ENCODE measurements at places on chromosomes 11 and 22.
A peak's percentile ranks its signal among the peaks of the same experiment; 100 is the strongest.

GRCh38 chr11:35619116-35619854 is 1.0 kb downstream of the FJX1 start:
- peak; percentile 21 for DNase-seq

- DNase-seq, result no peak
These were observed 134.7 kb downstream of the GRIK4 start for GRCh38 chr11:120646206-120646605.

DNA sequence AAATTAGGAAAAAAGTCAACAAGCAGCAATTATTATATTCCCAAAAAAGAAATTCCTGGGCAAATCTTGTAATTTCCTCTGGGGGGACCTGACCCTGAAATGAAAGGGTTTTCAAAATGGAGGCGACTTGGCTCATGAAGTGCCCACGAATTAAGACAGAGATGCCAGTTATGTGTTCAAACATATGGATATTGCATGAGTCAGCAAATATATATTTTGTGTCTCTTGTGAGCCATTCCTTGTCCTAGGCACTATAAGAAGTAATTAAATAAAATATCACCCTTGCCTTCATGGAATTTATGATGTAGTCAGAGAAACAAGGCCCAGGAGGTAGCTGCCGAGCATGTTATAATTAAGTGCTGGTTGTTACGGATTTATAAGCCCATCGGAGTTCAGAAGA is 68.6 kb downstream of the BARX2 start:
- no peak for DNase-seq

DNA sequence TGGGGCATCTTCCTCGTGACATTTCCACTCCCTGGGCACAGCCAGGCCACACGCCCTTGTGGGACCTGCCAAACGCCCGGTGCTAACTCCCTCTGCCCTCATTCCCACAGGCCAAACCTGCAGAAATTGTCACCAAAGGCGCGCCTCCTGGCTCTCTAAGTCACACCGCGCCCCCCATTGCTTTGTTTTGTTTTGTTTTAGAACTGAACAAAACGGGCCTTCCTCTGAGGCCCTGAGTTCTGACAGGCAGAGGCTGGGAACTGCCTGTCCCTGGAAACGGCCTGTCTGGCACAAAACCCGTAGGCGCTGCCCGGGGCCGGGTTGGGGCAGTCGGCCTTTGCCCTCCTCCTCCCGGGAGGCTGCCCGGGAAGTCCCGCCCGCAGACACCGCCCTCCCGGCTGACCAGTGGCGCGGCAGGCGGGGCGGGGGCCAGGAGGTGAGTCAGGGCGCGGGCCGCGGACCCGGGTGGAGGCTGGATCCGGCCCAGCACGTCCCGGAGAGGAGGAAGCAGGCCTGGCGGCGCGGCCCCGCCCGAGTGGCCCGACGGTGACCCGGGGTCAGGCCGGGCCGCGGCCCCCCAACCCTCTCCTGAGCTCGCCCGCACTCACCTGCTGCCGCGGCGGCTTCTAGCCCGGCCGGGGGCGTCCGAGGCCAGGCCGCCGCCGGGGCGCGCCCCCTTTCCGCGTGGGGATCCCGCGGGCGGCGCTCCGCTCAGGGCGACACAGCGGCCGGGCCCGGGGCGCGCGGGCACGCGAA is 465 bp downstream of the SUN2 start:
- DNase-seq, result peak; percentile 97

GRCh38 chr22:50526834-50527801 is 1.7 kb upstream of the SCO2 start:
- peak; percentile 66 for DNase-seq

- no peak for DNase-seq
These were observed 17.8 kb upstream of the PIM3 start for GRCh38 chr22:49942565-49943404.

DNA sequence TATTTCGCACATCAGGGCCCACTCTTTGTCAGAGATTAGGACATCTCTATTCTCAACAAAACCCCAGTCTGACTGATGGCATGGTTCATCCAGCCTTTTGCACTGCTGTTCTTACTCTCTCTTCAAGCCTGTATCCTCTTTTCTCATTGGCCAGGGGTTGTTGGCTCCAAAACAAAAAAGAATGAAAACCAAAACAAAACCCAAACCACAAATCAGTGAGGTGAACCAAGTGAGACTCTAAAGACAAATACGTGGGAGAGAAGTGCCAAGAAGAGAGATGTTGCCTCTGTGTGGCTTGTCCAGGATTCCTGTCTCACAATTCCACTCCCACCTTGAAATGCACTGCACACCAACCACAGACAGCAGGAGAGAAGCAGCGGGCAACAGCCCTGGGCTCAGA is 278.9 kb upstream of the NARS2 start:
- DNase-seq, result no peak

DNA sequence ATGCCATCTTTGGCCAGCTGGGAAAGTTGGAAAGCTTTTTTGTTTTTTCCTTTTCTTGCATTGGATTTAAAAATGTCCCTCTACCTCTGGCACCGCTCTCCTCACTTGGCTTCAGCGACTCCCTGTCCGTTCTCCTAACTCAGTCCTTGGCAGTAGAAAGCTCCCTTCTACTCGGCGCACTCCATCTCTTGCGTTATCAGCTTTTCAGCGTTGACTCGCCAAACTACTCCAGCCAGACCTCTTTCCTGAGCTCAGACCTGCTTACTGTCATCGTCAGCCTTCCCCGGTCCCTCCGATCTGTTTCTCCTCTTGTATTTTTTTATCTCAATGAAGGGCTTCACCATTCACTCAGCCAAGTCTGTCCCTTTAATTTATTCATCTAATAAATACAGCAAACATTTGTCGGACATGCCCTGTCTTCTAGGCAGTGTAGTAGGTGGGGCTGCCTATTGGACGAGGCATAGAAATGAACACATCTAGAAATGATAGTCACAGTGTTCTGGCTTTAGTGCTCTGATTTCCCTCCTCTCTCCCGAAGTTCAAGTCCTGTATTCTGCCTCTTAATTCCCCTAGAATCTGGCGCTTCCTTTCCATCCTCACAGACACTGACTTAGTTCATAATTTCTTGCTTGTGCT is 839 bp downstream of the CEP164 start:
- DNase-seq, result peak; percentile 53

- peak; percentile 51 for DNase-seq
These were observed 35.1 kb upstream of the SUSD2 start for GRCh38 chr22:24146194-24146616.

DNA sequence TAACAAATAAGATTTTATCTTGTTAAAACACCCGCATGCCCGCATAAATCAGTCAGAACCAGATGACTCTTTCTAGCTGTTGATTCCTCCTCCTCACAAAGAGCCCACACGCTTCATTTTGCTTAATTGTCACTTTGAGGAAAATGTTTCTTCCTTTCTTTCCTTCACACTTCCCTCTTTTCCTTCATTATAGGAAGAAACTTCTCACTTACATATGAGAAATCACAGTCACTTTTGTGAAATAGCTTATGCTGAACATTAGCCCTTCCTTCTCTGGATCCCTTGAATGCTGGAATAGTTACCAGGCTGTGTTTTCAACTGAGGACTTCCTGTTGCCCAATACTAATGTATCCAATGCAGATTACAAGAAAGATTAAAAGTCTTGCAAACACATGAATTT is 5.8 kb downstream of the MS4A6E start:
- no peak for DNase-seq

GRCh38 chr11:110808248-110808647 is 96.0 kb upstream of the ARHGAP20 start:
- DNase-seq, result no peak

DNA sequence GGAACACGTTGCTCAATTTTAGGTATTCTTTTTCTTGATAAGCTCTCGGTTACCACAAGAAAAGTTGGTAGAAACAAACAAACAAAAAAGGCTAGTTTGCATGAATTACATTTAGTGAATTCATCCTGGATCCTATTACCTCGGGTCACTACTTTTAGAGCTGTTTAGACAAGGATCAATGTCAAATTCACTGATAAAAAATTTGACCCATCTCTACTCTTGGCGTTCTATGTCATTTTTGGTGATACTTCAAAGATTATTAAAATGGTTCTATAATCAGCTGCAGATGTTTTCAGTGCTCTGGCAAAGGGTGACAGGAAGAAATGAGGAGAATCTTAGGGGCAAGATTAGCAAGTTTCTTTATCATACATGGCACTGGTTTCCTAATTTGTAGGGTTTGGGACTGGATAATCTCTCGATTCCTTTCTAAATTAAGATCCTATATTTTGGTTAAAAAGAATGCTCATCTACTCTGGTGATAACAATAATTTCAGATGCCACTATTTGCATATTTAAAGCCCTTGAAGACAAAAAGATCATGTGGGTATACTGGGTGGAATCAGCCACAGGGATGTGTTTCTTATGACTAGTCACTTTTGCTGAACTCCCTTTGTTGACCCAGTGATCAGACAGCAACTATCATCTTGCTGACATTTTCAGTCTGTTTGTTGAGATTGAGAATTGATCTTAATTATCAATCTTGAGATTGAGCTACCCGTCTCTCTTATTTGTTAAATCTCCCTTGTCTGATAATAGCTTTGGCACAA is 442.9 kb downstream of the AASDHPPT start:
- DNase-seq, result no peak

DNA sequence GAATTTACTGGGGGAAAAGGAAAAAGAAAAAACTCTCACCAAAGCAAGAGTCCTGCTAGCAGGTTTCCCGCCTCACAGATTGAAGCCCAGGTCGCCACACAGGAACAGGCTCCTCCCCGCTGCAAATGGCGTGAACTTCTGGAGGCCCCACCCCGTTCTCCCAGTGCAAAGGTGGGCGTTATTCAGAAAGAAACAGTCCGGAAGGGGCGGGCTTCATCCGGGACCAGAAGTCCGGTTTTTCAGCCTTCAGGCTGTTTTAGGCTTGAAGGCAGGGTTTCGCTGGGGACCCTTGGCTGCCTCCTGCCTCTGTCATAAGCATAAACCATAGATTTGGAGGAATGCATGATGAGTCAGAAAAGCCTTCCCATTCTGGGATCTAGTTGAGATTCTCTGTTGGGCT is 148.3 kb upstream of the POU2AF2 start:
- peak; percentile 53 for DNase-seq

- peak; percentile 53 for DNase-seq
These were observed 404 bp downstream of the DCHS1 start for GRCh38 chr11:6655020-6655789.

- no peak for DNase-seq
These were observed 491.5 kb upstream of the KIRREL3 start for GRCh38 chr11:127492029-127492428.

- DNase-seq, result no peak
These were observed 48.5 kb downstream of the MICAL2 start for GRCh38 chr11:12158909-12159308.

- peak; percentile 53 for DNase-seq
These were observed at the start of gene MYO7A for GRCh38 chr11:77127920-77128691. MYO7A (plus strand) TSS chr11:77128246; CDS start chr11:77130635, 2,389 bp downstream.

- no peak for DNase-seq
These were observed 62.9 kb upstream of the BID start for GRCh38 chr22:17836992-17837742.

DNA sequence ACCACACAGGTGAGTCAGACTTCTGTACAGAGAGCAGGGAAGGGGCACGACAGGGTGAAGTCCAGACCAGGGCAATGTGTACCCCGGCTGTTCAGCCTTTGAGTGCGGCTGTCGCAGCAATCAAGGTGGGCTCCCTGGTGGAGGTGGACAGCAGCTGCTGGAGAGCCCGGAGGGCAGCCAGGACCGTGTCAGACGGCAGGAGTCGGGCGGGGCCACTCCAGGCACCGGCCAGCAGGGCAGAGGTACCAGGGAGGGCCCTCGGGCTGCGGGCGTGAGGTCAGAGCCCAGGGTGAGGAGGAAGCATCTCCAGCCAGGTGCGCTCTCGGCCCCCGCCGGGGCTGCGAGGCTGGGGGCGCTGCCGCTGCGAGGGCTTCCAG is 802 bp upstream of the PIM3 start:
- DNase-seq, result no peak

DNA sequence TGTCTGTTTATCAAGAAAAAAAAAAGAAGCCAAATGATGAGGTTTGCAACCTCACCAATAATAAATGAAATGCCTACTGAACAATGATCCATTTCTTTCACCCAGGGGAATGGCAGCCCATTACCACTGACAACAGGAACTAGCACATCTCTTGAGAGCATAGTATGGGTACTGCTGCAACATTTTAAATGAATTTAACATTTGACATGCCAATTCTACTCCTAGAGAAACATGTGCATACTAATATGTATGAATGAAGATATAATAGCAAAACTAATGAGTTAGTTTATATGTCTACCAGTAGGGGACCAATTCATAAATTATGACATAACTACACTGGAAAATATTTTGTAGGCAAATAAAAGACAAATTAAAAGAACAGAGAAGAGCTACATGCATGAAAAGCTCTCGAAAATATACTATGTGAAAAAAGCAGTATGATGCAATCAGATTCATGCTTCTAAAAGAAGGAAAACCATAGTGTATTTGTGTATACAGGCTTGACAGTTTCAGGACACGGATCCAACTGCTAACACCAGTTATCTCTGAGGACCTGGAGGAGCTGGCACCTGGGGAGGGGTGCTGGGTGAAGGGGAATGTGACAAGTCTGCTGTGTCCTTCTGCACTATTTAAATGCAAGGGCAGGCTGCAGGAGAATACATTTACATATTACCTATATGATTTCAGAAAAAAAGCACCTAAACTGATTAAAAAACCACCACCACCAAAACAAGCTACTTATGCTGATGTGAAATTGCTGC is 6.9 kb downstream of the SMCO4 start:
- DNase-seq, result no peak

GRCh38 chr11:63508009-63508408 is 2.1 kb downstream of the LGALS12 start:
- no peak for DNase-seq

DNA sequence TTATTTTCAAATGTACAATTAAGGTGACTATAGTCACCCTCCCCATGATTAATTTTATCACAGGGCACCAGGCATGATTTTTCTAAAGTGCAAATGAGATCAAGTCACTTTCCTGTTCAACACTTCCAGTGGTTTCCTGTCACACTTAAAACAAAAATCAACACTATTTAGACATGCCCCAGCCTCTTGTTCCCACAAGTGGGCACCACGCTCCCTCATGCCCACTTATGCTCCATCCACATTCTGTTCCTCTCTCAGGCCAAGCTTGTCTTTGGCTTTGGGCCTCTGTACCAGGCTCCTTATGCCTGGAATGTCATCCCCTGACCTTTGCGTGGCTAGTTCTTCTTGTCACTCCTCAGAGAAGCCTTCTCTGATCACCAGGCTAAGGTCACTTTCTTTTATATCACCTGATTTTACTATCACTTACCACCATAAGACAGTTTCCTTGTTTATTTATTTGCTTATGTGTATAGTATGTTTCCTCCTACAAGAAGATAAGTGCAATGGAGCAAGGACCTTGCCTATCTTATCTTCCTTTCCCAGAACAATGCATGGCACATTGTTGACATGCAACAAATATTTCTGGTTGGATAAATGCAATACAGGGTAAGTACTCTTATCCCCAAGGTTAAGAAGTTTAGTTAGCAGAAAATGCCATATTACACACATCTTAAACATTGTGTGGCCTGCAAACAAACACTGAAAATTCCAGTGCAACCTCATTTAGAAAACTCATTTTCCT is 50.9 kb upstream of the PANX1 start:
- no peak for DNase-seq

GRCh38 chr11:69511358-69512055 is 30.0 kb downstream of the LINC01488 start:
- no peak for DNase-seq

Data from tibial artery (tissue), 4 donors.